MM.1S (cell line): ENCODE measurements at places on chromosomes 11 and 22.

GRCh38 chr11:129813231-129813791 lies 2.3 kb upstream of the TMEM45B start:
- H3K27me3 ChIP-seq, result no peaks in the 10 kb centered on the region
- no peak overlapping the region for H3K27ac ChIP-seq
- H3K4me3 ChIP-seq, result no peak overlapping the region
- H3K36me3 ChIP-seq, result no peaks in the 10 kb centered on the region
- no peak for DNase-seq

- no peak overlapping the region for H3K4me3 ChIP-seq
- no peaks in the 10 kb centered on the region for H3K27me3 ChIP-seq
- no peaks in the 10 kb centered on the region for H3K4me1 ChIP-seq
- no peaks in the 10 kb centered on the region for H3K36me3 ChIP-seq
These were observed 43.5 kb downstream of the PPFIA1 start for GRCh38 chr11:70313945-70314344.

DNA sequence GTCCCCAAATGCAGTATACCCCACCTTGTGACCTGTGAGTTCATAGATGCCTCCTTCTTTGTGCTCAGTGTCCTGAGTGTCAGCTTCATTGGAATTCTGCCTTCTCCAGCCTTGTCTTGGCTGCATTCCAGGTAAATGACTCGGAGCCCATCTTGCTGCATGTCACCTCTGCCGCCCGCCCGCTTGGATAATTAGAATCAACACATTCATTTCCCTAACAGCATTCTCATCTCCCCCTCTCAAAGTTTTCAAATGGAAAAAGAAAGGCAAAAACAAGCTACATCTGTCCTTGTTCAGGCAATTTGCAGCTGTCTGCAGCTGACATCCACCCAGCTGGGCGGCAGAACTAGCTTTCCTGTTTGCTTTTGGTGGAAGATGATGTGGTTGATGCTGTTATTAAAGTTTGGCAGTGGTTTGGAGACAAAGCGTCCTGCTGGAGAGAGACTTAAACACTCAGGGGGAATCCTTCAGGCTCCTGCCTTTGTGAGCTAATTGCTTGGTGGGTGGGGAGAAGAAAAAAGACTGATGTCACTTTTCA lies 198.8 kb upstream of the SEZ6L start:
- peaks cover 20% of the 10 kb centered on the region; the same call in 1 of the 2 replicates for H3K27me3 ChIP-seq
- H3K27ac ChIP-seq, result no peak overlapping the region
- H3K4me3 ChIP-seq, result no peak overlapping the region
- no peak for DNase-seq
- H3K4me1 ChIP-seq, result peaks cover 18% of the 10 kb centered on the region

DNA sequence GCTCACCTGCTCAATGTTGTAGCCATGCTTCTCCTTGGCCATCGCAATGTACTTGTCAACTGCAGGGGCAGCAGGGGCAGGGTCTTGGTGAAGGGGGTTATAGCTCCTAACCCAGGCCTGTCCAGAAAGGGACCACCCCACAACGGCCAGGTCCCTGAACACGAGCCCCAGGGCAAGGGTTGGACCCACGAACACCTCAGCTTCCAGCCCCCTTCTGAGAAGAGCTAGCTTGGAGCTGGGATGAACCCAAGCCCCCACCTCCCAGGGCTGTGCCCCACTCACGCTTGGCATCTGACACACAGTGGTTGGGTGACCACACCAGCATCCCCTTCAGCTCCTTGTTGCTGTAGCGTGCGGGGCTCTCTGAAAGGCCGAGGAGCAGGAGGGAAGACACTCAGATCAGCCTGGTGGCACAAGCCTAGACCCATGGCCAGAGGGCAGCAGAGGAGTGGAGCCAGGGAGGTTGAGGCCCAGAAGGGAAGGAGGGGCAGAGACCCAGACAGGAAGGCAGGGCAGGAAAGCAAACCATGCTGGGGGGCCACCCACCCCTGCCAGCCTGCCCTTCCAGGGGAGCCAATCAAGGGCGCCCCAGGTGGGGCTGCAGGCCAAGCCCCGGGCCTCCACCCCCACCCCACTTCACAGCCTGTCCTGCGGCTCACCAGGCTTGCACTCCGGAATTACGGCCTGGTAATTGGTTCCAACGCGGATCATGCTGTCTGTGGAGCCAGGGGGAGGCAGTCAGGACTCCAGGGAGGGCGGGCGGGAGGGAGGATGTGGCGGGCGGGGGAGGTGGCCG lies 1.9 kb downstream of the RCOR2 start:
- no peak overlapping the region for H3K4me3 ChIP-seq
- no peaks in the 10 kb centered on the region for H3K36me3 ChIP-seq
- peaks cover 5% of the 10 kb centered on the region for H3K27me3 ChIP-seq
- H3K27ac ChIP-seq, result no peak overlapping the region
- no peak for DNase-seq
- peaks cover 12% of the 10 kb centered on the region; the same call in 1 of the 2 replicates for H3K4me1 ChIP-seq

GRCh38 chr11:74204701-74205100 lies 33.6 kb downstream of the PPME1 start:
- H3K27ac ChIP-seq, result no peak overlapping the region
- no peak overlapping the region for H3K4me3 ChIP-seq
- peaks cover 10% of the 10 kb centered on the region for H3K4me1 ChIP-seq
- no peaks in the 10 kb centered on the region for H3K27me3 ChIP-seq

DNA sequence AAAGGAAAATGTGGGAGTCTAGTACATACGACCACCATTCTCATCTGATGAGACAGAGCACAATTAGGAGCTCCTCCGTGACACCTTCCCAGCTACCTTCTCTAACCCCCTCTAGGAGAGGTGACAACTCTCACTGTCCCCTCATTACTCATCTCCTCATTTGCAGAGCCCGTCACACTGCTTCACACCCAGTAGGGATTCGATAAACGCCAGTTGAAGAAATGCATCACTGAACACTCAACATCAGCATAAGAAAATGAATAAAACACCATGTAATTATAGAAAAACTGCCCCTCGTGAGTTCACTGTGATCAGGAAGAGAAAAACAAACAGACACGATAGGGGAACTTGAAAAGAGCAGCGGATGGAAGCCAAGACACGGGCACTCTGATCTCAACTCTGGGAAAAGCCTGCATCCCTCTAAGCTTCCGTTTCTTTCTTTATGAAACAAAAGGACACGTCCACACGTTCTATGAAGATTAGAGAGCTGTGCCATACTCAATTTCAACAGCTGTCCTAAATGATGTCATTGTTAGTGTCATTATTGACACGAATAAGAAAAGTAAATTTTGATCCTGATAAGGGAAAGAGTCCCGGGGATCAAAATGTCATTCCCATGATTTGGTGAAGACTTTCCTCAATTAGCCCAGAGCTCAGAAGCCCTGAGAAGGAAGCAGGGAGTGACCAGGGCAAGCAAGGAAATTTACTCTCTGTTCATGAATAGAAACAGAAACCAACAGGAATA lies 356.9 kb downstream of the LARGE1 start:
- H3K27me3 ChIP-seq, result no peaks in the 10 kb centered on the region
- H3K4me3 ChIP-seq, result no peak overlapping the region

GRCh38 chr22:20243176-20243536 lies 25.0 kb downstream of the RTN4R start:
- no peak overlapping the region for H3K4me3 ChIP-seq
- no peak overlapping the region for H3K27ac ChIP-seq
- no peak for DNase-seq
- no peaks in the 10 kb centered on the region for H3K36me3 ChIP-seq
- no peaks in the 10 kb centered on the region for H3K4me1 ChIP-seq

DNA sequence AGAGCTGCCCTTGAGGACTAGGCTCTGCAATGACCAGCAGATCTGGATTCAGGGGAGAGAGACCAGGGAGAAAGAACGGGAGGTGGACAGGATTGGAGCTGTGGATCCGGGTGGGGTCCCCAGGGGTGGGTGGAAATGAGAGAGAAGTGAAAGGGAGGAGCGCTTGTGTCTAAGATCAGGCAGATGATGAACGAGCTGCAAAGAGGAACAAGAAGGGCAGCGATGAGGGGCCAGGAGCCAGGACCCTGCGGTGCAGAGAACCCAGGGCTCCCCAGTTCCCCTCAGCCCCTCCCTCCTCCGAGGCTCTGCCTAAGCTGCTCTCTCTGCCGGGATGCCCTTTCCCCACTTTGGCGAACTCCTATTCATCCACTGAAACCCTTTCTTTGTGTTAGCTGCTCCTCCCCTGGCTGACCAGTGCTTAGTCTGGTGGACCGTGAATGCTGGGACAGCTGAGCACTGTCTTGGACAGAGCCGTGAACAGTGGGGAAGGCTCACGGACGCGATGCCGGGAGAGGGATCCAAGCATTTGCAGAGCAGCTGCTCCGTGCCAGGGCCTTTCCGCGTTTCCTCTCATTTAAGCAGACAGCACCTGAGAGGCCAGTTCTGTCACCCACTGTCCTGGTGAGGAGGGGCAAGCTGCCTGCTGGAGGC lies 35.9 kb downstream of the SHISAL1 start:
- no peaks in the 10 kb centered on the region for H3K4me1 ChIP-seq
- H3K36me3 ChIP-seq, result no peaks in the 10 kb centered on the region
- H3K27me3 ChIP-seq, result peaks cover 98% of the 10 kb centered on the region
- no peak for DNase-seq
- H3K27ac ChIP-seq, result no peak overlapping the region

- no peaks in the 10 kb centered on the region for H3K36me3 ChIP-seq
- no peak overlapping the region for H3K4me3 ChIP-seq
- no peak overlapping the region for H3K27ac ChIP-seq
- H3K27me3 ChIP-seq, result no peaks in the 10 kb centered on the region
- H3K4me1 ChIP-seq, result no peaks in the 10 kb centered on the region
These were observed 13.0 kb downstream of the SPATA19 start for GRCh38 chr11:133832096-133832990.

DNA sequence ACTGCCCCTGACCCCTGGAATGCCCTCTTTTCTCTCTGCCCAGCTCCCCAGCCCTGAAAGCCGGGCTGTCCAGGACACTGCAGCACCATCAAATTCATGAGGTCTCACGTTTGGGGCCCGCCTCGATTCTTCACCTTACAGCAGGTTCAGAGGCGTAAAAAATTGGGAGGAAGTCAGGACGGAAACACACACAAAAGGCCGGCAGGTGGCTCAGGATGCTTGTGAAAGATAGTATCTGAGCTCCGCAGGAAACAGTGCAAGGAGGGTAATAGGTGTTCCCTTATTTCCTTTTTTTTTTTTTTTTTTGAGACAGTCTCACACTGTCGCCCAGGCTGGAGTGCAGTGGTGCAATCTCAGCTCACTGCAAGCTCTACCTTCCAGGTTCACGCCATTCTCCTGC lies 4.1 kb downstream of the RFPL2 start:
- H3K27me3 ChIP-seq, result peaks cover 6% of the 10 kb centered on the region
- H3K4me1 ChIP-seq, result no peaks in the 10 kb centered on the region
- H3K36me3 ChIP-seq, result no peaks in the 10 kb centered on the region
- DNase-seq, result peak; percentile 16
- H3K27ac ChIP-seq, result no peak overlapping the region

- peak overlapping the region; percentile 97; the same call in 1 of the 2 replicates for H3K4me3 ChIP-seq
- H3K36me3 ChIP-seq, result peaks cover 11% of the 10 kb centered on the region
- peaks cover 7% of the 10 kb centered on the region; the same call in 1 of the 2 replicates for H3K4me1 ChIP-seq
- no peak overlapping the region for H3K27ac ChIP-seq
These were observed 2.2 kb downstream of the BRD1 start for GRCh38 chr22:49825436-49825835.

DNA sequence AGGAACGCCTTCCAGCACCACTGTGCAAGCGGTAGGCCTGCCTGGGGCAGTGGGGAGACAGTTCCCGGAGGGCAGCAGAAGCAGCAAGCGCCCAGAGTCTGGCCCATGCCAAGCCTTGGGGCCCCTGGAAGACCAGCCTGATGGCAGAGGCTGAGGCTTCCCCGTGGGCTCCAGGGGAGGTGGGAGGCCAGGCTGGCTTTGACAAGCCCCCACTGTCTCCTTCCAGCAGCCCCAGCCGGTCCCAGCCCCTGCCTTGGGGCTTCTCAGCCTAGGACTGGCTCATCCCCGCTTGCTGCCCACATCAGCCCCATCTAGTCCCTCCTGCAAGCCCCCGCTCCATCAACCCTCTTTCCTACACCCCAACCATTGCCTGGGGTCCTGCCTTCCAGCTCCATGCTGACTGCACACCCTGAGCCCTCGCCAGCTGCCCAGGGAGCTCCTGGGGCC lies 46.7 kb downstream of the IGF2 start:
- no peak for DNase-seq
- no peak overlapping the region for H3K4me3 ChIP-seq
- H3K27ac ChIP-seq, result no peak overlapping the region
- H3K4me1 ChIP-seq, result no peaks in the 10 kb centered on the region

DNA sequence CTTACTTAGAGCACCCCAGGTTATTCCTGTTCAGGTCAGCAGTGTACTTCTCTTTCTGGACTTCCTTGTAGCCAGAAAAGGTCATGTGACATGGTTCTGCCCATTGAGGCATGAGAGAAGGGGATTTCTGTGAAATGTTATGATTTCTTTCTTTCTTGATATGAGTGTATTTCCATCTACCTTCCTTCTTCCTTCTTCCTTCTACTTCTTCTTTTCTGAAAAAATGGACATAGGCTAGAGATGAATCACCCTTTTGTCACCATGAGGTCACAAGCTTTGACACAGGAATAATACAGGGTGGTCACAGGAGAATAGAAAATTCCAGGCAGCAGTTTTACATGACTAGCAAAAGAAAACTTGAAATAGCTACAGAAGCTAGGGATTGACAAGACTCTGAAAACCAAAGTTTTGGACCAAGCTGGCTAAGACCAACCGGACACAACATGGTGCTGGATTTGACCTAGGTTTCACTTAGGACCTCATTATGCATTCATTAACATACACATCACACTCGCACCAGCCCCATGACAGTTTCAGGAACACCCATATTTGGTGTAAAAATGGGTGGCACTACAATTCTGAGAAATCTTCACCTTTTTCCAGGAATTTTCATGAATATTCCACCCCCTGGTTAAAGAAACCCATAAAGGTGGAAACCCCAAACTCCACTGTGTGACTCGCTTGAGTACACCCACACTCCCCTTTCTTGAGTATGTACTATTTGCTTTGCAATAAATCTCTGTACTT lies 21.2 kb upstream of the MAP6 start:
- H3K4me1 ChIP-seq, result no peaks in the 10 kb centered on the region
- H3K27me3 ChIP-seq, result peaks cover 19% of the 10 kb centered on the region
- no peak overlapping the region for H3K4me3 ChIP-seq
- DNase-seq, result no peak

- H3K27me3 ChIP-seq, result no peaks in the 10 kb centered on the region
- no peak overlapping the region for H3K27ac ChIP-seq
- DNase-seq, result no peak
- H3K36me3 ChIP-seq, result no peaks in the 10 kb centered on the region
- H3K4me1 ChIP-seq, result no peaks in the 10 kb centered on the region
These were observed 19.1 kb downstream of the ABCC8 start for GRCh38 chr11:17457396-17458173.
